ENCODE measurements at places on chromosomes 6 and 20. TPM values are rescaled to one million over a fixed set of nuclear protein-coding genes. Genes with fewer than 3 reads are reported as not detected.
A peak's percentile ranks its signal among the peaks of the same experiment; 100 is the strongest.

GRCh38 chr6:32501016-32501415, 29.1 kb downstream of the HLA-DRB5 start:
- DNase-seq = no peak

WFDC12 gene
- total RNA-seq = not detected

FGD2 gene
- total RNA-seq = 0.83 TPM

DNA sequence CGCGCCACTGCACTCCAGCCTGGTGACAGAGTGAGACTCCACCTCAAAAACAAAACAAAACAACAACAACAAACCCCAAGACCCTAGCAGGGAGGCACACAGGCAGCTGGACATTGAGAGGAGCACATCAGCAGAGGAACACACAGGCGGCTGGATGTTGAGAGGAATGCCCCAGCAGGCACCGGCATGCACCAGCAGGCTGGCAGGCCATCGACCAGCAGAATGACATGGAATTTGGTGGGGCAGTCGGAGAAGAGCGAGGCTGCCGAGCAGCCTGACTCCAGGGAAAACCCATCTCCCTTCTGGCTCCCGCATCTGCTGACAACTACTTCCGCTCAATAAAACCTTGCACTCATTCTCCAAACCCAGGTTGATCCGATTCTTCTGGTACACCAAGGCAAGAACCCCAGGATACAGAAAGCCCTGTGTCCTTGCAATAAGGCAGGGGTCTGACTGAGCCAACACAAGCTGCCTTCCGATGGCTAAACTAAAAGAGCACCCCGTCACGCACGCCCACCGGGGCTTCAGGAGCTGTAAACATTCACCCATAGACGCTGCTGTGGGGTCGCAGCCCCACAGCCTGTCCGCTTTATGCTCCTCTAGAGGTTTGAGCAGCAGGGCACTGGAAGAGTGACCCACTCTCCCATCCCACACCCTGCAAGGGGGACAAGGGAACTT, 60.2 kb downstream of the SLC22A23 start:
- no peak for DNase-seq

DNA sequence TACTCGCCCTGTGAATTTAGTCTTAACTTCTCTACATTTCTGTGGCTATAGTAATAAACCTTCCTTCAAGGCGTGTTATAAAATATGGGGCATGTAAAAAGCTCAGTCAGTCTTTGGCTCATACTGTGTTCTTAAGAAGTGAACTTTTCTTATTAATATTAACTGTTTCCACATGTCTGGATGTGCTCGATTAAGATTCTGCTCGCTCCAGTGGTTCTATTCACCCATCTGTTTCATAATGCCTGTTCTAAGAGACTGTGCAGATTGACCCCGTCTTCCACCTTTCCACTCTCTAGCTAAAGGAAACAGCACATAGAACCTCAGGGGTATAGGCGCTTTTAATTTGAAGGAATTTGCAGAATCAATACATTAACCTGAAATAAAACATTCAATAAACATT, 99.9 kb downstream of the L3MBTL3 start:
- no peak for DNase-seq

GRCh38 chr6:47447722-47448121, 29.9 kb upstream of the CD2AP start:
- DNase-seq = no peak

- DNase-seq = no peak
Observed at GRCh38 chr6:129901910-129902309, 40.8 kb upstream of the TMEM244 start.

PPP1R3D gene
- total RNA-seq = 4.5 TPM

DNA sequence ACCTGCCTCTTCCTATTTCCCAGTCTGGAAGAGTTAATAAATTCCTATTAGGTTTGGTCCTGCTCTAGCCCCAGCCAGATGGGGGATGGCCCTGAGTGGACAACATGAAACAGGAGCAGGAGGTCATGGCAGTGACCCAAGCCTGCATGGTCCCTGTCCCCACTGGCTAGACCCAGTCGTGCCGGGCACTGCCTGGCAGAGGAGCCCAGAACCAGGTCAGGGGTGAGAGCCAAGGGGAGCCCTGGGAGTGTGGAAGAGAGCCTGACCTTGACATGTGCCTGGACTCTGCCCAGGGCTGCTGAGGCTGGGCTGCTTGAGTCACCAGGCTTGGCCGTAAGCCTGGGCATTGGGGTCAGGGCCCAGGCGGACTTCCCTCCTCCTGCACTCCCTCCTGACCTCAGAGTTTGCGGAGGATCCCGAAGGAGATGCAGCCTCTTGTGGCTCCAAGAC, 3.6 kb downstream of the AVP start:
- no peak for DNase-seq

COL9A1 gene
- not detected for total RNA-seq

- no peak for DNase-seq
Observed at GRCh38 chr20:34979366-34980153, 23.9 kb downstream of the MYH7B start.

- no peak for DNase-seq
Observed at GRCh38 chr6:167219967-167220512, 62.3 kb upstream of the GPR31 start.

GRCh38 chr6:16805243-16805950, 44.1 kb upstream of the ATXN1 start:
- DNase-seq = no peak

DOK5 gene
- not detected for total RNA-seq

SIM1 gene
- not detected for total RNA-seq

GRCh38 chr6:144729502-144729901, 444.4 kb downstream of the UTRN start:
- no peak for DNase-seq

- no peak for DNase-seq
Observed at GRCh38 chr20:47351643-47352331, 4.7 kb downstream of the ZMYND8 start.

RSPH9 gene
- not detected for total RNA-seq

DNA sequence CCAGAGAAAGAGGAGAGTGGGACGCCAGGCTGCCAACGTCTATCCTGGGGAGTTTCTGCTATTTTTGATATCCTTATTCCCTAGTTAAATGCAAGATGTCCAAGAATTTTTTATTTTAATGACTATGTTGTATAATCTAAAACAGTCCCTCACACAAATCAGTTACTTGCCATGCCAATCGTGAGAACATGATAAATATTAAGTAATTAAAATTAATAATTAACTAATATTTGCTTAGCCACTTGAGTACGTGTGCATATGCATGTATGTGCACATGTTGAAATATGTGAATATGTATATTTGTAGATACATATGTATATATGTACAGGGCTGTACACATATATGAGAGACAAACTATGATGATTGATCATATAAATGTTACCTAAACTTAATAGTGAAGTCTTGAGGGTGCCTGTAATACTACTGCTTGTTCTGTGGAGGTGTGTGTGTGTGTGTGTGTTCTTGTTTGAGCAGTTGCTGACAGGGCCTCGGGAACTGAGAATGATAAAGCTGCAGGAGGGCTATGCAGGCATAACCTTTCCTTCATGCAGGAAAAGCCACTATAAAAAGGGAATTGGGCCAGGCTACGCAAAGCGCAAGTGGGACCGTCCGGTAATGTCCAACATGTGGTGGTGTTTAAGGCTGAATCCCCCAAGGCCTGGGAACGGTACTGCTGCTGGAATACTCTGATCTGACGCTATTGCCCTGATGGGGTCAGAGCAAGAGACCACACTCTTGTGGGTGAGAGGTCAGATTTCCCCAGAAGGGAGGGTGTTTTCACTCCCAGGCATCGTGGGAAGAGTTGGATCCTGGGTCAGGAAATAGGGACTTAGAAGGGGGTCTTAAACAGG, 148.3 kb upstream of the TBX18 start:
- DNase-seq = no peak

GRCh38 chr20:49278818-49279676, 1.2 kb upstream of the ZNFX1 start:
- peak; percentile 59 for DNase-seq

DNA sequence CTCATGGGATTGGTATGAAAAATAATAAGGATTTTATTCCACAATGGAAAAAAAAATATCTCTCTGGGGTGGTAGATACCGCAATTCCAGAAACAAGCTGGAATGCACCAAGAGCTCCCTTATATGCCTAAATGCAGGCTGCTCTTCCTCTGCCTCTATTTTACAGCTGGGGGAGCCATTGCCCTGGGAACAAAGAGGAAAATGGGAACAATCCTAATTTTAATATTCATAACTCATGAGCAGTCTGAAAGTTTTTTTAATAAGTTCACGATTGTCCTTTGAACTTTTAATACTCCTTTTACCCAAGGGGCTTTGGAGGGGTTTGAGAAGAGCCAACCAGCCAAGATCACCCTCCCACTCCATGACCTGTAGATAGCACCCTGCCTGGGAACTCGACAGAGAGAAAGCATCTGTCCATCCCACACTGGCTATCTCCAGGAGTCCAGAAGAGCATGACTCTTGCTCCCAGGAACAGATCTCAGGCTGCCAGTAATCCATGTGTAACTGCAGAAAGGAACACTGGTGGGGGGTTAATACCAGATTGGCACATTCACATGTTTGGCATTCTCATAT, 74.7 kb downstream of the CD83 start:
- no peak for DNase-seq

GRCh38 chr6:24981386-24981760, 45.6 kb upstream of the RIPOR2 start:
- DNase-seq = no peak

DNA sequence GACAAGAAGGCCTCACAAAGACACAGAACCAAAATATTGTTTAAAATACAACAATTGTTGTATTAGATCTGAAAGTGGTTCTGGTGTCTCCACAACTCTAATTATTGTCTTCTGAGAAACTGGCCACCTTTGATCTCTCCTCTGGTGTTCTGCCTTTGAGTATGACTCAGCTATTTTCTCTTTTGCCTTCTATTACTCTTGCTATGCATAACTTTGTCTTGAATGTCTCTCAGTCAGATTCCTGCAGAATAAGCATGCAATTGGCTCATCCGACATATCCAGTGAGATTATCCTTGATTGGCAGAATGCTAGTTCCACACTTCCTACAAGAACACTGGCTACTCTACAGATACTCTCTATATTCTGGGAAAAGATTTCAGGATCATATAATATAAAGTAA, 14.3 kb upstream of the EPM2A start:
- DNase-seq = no peak

DNA sequence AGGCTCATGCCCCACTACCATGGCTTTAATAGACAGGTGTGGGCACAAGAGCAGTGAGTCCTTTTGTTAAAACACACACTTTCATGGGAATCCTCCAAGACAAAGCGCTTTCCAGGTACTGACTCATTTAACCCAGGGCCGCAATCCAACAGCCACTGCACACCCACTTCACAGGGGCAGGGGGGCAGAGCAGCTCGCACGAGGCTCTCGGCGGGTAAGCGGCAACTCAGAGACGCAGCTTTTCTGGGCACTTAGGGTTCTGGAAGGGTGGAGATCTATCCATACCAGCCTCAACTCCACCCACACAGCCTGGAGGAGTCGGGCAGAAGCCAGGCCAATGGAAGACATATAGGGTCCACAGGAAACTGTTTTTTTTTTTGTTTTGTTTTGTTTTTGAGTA, 28.6 kb downstream of the PSMG4 start:
- no peak for DNase-seq

DNA sequence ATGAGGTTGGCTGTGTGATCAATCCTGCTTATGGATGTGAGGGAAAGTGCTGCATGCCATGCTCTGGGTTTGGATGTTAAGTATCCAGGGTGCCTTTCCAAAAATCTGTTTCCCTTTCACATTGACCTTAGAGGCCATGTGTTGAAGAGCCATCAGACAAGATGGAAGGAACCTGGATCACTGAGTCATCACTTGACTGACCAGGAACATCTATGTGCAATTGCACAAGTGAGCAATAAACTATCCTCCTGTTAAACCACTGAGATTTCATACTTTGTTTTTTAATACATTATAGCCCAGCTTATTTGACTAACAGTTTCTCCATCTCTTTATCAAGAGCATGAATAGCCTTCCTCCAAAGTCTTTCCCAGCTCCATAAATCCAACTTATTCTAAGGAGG, 17.8 kb upstream of the TMEM14A start:
- no peak for DNase-seq

GRCh38 chr20:20761301-20761700, 48.9 kb upstream of the RALGAPA2 start:
- no peak for DNase-seq

- no peak for DNase-seq
Observed at GRCh38 chr6:72784581-72784980, 162.7 kb downstream of the KCNQ5 start.

GRCh38 chr6:53461696-53462095, 83.2 kb downstream of the GCLC start:
- no peak for DNase-seq

DNA sequence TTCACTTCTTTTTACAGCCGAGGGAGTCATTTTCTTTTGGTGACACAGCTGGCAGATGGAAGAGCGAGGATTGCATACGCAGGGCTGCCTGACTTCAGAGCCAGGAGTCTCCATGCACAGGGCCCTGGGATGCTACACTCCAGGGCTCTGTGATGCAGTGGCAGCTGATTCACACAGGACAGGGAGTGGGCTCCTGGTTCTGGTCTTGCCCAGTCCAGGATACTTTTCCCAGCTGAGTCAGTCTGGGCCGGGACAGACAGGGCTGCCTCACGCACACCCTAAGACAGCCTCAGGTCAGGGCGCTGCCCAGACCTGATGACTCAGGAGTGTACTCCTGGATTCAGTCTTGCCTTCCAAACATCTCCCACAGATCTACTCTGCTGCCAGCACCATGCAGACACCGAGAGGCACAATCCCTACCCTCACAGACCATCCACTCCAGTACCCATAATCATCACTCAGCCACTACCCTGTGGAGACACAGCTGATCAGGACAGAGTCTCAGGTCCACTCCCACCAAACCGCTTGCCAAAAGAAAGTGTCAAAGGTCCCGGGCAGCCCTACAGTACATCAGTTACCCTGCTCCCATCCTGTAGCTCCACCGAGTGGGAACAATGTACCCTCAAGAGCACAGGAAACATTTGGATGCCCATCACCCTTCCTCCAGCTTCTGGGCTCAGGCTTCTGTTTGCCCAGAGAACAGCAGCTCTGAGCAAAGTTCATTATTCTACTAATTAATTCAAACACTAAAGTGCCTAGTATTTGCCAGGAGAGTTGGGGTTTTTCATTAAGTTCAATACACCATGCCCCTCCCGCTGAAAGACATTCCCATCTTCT, 11.5 kb downstream of the SDC4 start:
- DNase-seq = no peak

DNA sequence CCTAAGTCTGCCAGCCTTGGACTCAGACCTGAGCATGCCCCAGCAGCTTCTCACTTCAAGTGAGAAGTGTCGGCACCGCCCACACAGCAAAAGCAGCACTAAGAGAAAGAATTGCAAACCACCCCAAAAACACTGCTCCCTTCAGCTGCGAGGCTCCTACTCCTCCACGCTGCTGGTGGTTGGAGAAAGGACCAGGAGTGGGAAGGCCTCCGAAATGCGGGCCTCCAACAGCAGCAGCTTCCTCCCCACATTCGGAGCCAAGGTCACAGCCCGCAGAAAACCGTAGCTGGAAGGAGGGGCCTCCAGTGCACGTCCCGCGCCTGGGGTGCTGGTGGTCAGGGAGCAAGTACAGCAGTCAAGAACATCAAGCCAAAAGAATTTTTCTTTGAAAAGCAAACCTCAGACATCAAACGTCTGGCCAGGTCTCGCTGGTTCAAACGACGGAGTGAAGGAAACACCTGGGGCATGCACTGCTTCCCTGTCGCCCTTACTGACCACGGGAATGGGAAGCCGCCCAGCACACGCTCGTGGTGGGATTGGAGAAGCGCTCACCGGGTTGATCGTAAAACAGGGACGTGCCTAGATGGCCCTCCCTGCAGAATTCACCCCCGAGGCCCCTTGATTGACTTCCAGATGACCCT, 185.6 kb upstream of the CST7 start:
- DNase-seq = no peak
